ENCODE measurements at places on chromosomes 4 and X. TPM values are rescaled to one million over a fixed set of nuclear protein-coding genes. Genes with fewer than 3 reads are reported as not detected.

DNA sequence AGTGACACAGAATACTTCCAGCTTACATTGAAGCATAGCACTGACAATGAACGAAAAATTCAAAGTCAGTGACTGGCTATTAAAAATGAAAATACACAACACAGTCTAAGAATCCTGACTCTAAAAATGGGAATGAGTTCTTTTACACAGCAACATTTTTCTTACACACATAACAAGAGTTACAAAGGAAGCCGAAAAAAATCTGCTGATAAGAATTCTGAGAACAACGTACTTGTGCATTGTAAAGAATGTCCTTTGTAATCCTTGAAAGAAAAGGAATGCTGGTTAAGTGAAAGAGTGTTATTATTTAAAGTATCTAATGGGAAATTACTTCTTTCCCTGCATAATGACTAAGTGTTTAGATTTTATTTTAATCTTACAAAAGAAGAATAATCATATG lies 199.4 kb downstream of the PRDM5 start:
- no peak for DNase-seq

DNA sequence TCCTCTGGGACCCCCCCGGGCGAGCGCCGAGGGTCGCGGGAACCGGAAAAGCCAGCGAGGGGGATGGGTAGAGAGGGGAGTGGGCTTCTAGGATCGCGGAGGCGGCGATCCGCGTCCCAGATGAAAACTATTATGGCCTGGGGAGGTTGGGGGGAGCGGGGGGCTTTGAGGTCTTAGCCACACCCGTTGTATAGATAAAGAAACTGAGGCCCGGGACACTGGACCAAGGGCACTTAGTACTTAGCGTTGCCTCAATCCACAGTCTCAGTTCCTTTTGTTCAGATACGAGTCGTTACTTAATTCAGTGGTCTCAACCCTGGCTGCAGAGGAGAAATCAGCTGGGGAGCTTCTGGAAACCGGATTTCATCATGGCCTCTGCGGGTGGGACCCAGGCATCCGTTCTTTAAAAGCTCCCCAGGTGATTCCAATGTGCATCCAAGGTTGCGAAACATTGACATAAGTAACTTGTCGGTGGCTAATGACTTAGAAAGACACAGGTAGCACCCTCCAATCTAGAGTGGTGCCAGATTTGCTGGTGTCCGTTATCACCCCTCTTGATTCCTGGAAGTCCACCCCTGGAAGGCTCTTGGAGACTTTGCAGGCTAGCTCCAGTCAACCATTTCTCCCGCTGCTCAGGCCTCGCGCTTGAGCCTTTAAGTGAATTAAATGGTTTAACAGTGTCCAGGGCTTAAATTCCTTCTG lies 90.7 kb downstream of the GEMIN8 start:
- no peak for DNase-seq

DNA sequence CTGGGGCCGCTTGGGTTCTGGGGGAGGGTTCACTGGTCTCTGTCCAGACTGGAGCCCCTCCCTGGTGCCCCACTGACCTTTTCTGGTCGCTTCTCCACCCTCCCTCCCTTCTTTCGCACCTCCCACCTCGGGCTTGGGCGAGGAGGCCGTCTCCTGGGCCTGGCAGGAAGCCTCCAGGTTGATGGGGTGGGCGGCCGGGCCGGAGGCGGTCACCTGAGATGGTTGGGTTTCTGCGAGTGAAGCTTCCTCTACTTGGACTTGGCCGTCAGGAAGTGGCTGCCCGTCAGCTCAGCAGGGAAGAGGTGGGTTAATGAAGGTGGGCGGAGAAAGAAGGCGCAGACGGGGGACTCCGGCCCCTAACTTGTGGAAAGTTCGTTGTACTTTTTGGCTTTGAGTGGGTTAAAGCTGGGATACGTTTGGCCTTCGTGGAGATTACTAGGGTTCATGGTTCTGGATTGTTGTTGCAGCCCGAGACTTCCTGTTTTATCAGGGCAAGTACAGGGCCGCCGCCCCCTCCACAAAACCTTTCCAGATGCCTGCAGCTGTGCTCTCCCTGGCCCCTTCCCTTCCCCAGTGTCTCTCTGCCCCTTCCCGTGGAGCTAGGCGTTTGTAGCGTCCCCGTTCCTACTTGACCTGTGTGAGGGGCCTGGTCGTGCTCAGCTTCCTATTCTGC lies 1.2 kb downstream of the AKAP17A start:
- DNase-seq: no peak

GRCh38 chr4:54742636-54743399 lies 85.1 kb downstream of the KIT start:
- DNase-seq: no peak

DNA sequence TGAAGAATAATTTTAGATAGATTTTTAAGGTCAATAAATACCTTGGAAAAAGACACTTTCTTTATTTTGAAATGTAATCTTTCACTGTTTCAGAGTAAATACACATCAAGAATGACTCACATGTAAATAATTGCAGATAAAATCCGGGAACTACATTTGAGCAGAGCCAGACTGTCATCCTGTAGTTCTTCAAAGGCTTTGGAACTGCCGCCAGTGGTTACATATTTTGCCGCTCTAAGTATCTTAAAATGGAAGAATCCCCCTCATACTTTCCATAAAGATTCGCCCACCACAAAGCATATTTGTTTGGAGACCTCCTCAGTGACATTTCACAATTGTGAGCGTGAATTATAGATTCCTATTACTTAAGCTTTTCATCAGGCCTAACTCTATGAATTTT lies 607.8 kb upstream of the ZFP42 start:
- DNase-seq: no peak

The DMRTC1B gene
- total RNA-seq: 0.27 TPM

The AMMECR1 gene
- 5.9 TPM for total RNA-seq

DNA sequence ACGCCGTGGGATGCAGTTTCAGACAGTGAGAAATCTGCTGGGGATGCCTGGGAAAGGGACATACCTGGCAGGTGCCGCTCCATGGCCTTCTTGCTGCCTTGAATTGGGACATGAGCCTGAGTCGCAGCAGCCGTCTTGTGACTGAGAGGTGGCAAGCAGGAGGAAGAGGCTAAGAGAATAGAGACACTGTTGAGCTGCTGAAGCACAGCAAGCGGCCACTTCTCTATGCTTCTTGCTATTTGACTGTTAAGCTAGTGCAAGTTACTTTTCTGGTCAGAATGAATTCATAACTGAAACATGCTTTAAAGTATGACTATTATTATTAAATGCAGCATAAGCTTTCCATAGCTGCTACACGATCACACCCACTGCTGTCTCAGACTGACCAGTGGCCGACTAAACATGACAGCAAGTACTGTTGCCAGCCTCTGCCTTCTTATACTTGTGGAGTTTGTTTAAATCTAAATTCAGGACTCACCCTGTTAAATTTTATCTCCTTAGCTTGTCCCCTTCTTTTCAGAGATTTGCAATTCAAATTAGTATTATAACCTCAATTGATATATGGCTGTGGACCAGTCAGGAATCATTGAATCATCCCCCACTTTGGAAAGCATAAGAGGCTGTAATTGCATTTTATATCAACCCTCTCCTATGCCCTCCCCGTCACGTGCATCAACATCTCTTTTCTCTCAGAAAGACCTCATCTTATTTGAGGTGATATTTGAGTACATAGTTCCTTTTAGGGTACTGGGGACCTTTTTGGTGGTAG lies 24.8 kb upstream of the ACSL1 start:
- DNase-seq: no peak

The PLP2 gene
- 45.5 TPM for total RNA-seq

- peak; percentile 68 for DNase-seq
These were observed 58.4 kb upstream of the CCDC149 start for GRCh38 chr4:24971192-24971591.

The TMSB15C gene
- 2.4 TPM for total RNA-seq

DNA sequence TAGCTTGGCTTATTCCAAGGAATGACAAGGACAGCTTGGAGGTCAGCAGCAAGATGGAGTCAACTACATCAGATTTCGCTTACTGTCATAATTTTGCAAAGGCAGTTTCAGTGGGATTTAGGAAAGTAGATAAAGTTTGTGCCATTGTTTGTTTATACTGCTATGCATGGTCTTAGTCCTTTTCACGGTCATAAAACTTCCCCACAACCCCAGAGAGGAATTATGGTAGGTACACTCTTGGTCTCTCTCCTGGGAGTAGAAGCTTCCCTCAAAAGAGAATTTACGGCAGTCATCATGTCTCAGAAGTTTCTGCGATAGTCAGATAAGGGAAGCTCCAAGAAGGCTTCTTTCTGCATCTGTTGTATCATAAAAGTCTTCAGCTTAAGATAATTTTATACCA lies 27.9 kb upstream of the HERC6 start:
- no peak for DNase-seq

DNA sequence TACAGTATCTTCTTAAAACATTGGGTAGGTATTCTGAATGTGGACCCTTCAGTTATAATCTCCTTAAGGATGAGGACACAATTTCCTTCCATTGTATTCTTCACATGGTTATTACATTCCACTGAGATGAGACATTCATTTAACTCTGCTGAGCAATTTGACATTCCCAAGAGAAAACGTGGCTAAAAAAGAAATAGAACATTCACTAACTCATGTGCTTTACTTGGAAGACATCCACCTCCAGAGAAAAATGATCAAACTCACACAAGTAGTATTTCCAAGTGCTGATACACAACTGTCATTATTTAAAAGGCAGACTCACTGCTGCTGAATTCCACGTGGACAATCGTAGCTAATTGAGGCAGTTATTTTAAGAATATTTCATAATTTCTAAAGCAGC lies 227.9 kb upstream of the ANKRD50 start:
- no peak for DNase-seq

DNA sequence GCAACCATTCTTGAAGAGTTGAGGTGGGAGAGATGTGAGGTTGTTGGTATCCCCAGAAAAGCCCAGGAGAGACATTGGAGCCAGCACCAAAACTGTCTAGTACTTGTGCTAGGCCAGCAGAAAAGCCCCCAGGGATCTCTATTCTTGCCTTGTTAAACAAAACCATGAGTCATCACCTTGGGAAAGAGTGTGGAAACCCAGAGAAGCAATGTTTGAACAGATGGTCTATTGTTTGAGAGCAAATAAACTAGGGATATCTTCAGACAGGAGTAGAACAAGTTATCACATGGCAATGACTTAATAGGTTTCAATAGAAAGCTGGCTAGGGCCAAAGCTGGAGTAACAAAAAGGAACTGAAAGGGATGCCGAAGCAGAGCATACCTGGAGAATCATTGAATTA lies 195.7 kb upstream of the CASK start:
- no peak for DNase-seq

The CT45A2 gene
- total RNA-seq: not detected

The IL3RA gene
- total RNA-seq: 23.4 TPM

The TMEM255A gene
- not detected for total RNA-seq

GRCh38 chrX:103817502-103817901 lies 14.6 kb downstream of the RAB9B start:
- DNase-seq: peak; percentile 37

GRCh38 chr4:74364652-74365491 lies at the start of gene EREG:
Gene EREG (plus strand): TSS chr4:74365145. CDS start chr4:74365309, 164 bp downstream.
- DNase-seq: no peak

The TCEAL9 gene
- total RNA-seq: 4.0 TPM

The BTC gene
- total RNA-seq: 0.27 TPM

The MAGEA1 gene
- not detected for total RNA-seq

- DNase-seq: peak; percentile 65
These were observed 169.0 kb downstream of the CORIN start for GRCh38 chr4:47668810-47669408.

DNA sequence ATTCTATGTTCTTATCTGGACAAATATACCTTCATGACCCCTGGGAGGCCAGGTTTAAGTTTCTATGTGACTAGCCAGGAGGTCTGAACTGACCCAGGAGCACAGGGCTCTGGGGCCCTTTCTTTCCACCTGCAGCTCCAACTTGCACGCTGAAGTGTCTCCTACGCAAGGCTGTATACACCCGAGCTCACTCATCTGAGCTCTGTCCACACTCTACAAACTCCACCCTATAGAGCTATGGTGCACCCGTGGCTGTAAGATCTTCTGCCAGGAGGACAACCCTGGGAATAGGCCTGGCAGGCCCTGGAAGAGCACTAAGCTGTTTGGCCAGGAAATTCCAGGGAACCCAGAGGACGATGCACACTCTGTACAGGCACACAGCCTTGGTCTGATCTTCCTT lies 60.6 kb upstream of the ATOH1 start:
- DNase-seq: no peak
